ENCODE measurements at places on chromosomes 6 and 20.

DNA sequence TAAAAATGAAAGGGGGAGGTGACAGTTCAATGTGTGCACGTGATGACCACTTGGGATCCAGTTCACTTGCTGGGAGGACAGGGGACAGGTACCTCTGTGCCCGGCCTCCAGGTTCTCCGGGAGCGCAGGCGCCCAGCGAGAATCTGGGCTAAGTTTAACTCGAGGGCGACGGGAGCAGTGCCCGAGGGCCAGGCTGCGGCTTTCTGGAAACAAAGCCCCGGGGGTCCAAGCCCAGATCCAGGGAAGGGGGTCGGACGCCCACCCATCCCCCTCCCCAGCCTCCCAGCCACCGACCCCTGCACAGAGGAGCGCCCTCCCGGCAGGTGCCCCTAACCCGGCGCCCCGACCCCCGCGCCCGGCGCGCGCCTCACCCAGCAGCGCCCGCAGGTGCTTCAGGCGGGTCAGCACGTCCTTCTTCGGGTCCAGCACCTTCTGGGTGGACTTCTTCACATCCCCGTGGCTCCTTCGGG, 405 bp downstream of the RALGAPA2 start:
- DNase-seq: no peak

GRCh38 chr6:159450815-159451465, 242.1 kb downstream of the SOD2 start:
- peak; percentile 16 for DNase-seq

GRCh38 chr6:112468359-112468758, 121.2 kb downstream of the RFPL4B start:
- peak; percentile 85 for DNase-seq

GRCh38 chr6:159075506-159076228, 30.9 kb upstream of the TAGAP start:
- DNase-seq: no peak

- DNase-seq: no peak
These were observed 471.8 kb downstream of the COL12A1 start for GRCh38 chr6:74733830-74734620.

DNA sequence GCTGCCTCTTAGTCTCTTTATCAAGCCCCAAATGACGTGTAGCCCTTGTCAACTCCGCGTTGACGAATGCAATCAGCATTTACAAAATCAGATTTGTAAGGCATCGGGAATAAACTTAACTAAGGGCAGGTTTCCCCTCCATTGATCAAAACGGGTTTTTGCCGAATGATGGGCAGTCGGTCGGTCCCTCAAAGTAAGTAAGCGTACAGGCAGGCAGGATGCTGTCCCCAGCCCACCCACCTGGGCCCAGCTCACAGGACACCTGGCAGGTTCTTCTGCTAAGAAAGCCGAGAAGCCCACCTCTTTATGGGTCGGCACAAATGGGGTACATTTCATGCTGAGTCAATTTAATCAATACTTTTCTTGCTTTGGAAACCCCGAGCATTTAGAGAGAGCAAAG, 22.0 kb upstream of the MAFB start:
- no peak for DNase-seq

- no peak for DNase-seq
These were observed 13.3 kb upstream of the NXT1 start for GRCh38 chr20:23337312-23337711.

DNA sequence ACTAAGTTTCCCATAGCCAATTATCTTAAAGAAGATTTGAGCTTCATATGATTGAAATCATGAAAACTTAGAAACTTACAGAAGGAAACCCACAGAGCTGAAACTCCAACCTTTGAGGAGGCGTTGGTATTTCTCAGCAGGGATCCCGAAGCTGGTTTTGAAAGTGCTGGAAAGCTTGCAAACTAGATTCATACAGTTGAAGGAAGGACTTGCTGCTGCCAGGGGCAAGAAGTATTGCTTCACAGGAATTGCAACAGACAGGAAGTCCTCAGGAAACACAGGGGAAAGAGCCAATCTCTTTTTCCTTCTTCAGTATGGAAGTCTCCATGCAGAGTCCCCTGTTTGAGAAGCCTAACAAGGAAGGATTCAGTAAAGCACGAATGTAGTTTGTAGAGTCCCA, 419.7 kb downstream of the CD109 start:
- no peak for DNase-seq

- DNase-seq: no peak
These were observed 1.4 kb downstream of the LTA start for GRCh38 chr6:31573239-31574105.

DNA sequence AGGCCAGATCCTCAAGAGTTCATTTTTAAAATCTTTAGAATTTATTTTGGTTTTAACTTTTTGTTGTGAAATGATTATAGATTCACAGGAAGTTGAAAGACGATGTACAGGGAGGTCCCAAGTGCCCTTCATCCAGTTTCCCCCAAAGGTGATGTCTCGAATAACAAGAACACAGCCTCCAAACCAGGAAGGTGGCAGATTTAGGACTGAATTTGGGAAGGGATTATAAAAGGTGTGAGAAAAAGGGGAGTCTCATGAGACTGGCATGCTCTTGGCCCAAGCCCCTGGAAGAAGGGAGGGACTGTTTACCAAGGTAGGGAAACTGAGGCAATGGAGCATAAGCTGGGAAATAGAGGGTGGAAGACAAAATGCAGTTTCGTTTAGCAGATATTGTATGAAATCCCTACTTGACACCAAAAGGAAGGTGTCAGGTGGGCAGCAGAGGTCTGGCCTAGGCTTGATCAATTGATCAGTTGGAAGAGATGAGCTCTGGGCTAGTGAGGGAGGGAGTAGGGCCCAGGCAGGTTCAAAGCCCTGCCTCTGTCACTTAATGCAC, 81.2 kb downstream of the BMP7 start:
- DNase-seq: no peak

- DNase-seq: no peak
These were observed 38.5 kb upstream of the NELFCD start for GRCh38 chr20:58942549-58942948.

GRCh38 chr20:48102076-48102787, 317.0 kb upstream of the SULF2 start:
- DNase-seq: no peak

GRCh38 chr6:19811397-19812079, 25.6 kb upstream of the ID4 start:
- no peak for DNase-seq

DNA sequence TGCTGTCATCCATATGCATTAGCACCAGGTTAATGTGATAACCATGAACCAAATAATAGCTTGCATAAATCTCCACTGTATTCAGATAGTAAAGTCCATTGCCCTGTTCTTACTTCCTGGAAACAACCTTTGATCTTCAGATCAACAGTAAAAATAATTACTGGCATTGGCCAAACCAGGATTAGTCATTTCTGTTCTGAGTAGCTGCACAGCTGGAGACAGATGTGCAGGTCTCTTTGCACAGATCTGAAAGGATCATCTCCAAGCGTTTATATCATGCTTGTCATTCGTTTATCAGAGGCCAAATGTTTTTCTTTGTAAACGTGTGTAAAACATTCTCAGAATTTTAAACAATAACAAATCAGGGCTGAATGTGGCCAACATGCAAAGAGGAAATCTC, 134.4 kb upstream of the HMGCLL1 start:
- no peak for DNase-seq

DNA sequence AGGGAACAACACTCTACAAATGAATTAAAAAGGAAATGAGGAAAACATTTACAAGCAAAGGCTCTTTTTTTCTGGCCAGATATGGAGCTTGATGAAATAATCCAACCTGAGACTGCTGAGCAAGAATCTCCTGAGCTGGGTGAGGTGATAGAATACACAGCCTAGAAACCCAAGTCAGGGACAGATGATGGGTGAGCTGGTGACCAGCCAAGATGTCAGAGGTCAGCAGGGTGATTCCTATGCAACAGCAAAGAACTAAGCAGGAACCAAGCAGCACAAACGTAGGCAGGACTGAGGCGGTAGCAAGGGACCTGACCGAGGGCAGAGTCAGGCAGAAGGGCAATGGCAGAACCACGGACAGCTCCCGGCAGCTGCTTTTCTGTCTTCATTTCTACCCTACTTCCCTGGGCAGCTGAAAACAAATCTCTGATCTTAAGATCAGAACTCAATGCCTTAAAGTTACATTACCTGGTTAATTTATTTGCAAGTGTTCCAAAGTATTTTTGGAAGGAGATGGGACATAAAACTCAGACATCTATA, 75.1 kb downstream of the CDC40 start:
- no peak for DNase-seq

GRCh38 chr6:43671801-43672690, 15.5 kb downstream of the MRPS18A start:
- DNase-seq: no peak

GRCh38 chr20:62716198-62716940, 7.7 kb downstream of the NTSR1 start:
- no peak for DNase-seq

DNA sequence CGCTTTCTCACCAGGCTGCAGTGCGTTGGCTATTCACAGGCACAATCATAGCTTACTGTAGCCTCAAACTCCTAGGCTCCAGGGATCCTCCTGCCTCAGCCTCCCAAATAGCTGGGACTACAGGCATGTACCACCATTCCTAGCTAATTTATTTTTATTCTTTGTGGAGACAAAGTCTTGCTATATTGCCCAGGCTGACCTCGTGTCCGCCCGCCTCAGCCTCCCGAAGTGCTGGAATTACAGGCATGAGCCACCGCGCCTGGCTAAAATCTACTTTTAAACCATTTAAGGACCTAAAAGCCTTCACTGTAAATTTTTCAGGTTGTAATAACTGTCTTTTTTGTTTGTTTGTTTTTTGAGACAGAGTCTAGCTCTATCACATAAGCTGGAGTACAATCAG, 15.2 kb downstream of the SAMHD1 start:
- DNase-seq: no peak

DNA sequence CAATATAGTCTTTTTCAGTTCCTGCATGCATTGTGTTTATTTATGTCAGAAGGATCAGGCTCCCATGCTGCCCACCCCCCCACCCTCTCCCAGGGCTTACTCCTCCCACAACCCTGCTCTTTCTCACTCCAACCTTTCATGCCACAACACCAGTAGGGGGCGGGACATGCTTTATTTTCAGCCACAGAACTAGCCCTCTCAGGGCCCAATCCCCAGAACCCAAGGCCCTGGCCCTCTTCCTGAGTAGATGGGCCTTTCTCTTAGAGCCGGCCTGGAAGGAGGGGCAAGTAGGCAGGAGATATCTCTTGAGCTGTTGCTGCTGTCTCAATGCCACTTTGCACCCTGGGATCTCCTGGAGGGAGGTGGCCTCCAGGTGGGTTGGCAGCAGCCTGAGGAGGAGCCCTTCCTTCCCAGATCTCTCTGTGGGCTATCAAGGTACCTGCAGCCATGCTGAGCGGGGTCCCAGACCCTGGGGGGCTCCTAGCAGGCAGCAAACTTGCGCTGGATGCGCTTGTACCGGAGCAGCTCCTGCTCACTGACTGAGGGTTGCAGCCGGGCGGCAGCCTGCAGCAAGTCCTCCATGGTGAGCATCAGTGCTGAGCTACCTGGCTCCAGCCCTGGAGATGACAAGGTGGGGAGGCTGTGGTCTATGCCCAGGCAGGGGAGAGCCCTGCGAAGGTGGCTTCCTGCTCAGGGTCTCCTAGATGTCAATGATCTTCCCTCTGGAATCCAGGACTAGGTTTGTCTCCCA, 3.5 kb downstream of the GNMT start:
- no peak for DNase-seq

- no peak for DNase-seq
These were observed 94.0 kb upstream of the SLC2A12 start for GRCh38 chr6:134146268-134147033.

GRCh38 chr6:159463119-159463829, 229.8 kb downstream of the SOD2 start:
- DNase-seq: no peak

- DNase-seq: no peak
These were observed 16.7 kb upstream of the ZFAND3 start for GRCh38 chr6:37802810-37803209.

- DNase-seq: no peak
These were observed 260.3 kb upstream of the SPTLC3 start for GRCh38 chr20:12748359-12748994.

DNA sequence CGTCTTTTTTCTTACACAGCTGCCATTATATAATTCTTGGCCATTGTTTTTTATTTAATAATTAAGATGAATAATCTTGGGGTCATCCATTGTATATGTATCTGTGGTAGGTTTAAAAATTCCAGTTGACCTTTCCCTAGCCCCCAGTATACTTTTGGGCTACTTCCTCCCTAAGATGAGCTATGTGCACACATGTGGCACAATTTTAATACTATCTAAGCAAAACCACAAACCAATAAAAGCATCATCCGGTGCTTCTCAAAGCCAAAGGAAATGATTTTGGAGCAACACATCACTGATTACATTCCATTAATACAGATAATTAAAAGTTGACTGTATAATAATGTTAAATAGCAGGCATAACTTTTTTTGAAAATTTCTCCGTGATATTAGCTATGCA, 161.2 kb downstream of the ATXN1 start:
- DNase-seq: no peak

DNA sequence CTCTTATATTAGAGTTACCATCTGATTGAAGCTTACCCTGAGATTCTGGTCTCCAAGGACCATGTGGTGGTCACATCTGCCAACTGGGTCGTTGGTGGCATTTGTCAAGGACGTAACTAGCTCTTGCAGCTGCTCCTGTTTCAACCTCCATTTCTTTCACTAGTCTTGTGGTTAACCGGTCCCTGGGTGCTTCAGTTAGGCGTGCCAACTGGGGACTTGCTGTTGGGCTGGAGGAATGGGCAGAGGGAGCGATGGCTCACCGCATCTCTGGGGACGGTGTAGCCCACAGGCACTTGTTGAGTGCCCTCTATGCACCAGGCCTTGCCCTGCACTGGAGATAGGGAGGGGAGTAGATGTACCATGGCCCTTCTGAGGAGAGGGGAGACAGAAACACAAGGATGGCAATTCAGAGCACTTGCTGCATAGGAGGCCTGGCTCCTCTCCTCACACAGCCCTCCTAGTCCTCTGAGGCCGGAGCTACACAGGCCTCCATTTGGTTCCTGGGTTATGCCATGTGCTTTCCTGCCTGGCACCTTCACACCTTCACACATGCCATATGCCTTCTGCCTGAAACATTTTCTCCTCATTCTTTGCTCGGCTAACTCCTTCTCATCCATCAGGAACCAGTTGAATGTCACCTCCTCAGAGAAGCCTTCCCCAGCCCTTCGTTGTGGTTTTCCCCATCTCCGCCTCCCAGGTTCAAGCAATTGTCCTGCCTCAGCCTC, 20.0 kb upstream of the ASXL1 start:
- no peak for DNase-seq

GRCh38 chr6:46090115-46091079, 39.4 kb upstream of the ENPP4 start:
- DNase-seq: peak; percentile 1

DNA sequence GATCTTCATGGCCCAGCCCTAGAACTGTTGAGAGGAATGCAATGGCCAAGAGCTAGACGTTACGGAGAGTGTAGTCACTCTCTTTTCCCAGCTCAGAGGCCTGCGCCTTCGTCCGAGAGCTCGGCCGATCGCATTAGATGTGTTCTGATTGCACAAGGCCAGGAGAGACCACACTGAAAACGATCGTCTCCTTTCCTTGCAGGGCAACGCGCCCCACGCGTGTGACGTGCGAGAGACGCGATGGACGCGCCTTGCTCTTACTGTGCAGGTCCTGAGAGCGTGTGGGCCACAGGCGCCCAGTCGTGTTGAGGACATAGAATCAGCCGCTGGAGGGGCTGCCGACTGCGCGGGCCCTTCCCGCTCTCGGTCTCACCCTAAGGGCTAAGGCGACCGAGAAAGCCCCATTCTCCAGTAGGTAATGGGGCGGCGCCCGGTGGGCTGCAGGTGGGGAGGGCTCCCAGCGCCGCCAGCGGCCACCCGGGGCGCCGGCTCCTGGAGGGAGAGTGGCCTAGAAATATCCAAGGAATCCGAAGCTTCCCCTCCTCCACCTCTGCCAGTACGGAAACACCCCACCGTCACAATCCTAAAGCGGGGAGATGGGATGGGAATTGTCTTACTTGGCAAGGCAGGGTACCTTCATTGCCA, 26.9 kb downstream of the TFAP2B start:
- no peak for DNase-seq

Measured in AG04449 (cell line).